ENCODE measurements at places on chromosomes 2 and 18. TPM values are rescaled to one million over a fixed set of nuclear protein-coding genes. Genes with fewer than 3 reads are reported as not detected.

MIB1 gene
- 64.3 TPM for total RNA-seq

IMP4 gene
- 84.8 TPM for total RNA-seq

NGEF gene
- 3.9 TPM for total RNA-seq

IL18R1 gene
- total RNA-seq, result 0.41 TPM

CYP26B1 gene
- 1.1 TPM for total RNA-seq

TLK1 gene
- 14.1 TPM for total RNA-seq

NCKAP5 gene
- 0.15 TPM for total RNA-seq

FBXO11 gene
- 15.6 TPM for total RNA-seq

SMAD7 gene
- total RNA-seq, result 80.4 TPM

KCNJ3 gene
- total RNA-seq, result 0.28 TPM
